SHP77 treated with DMSO at 0.1 percent for 48 hours (cell line): ENCODE measurements at places on chromosomes 7 and 10.

DNA sequence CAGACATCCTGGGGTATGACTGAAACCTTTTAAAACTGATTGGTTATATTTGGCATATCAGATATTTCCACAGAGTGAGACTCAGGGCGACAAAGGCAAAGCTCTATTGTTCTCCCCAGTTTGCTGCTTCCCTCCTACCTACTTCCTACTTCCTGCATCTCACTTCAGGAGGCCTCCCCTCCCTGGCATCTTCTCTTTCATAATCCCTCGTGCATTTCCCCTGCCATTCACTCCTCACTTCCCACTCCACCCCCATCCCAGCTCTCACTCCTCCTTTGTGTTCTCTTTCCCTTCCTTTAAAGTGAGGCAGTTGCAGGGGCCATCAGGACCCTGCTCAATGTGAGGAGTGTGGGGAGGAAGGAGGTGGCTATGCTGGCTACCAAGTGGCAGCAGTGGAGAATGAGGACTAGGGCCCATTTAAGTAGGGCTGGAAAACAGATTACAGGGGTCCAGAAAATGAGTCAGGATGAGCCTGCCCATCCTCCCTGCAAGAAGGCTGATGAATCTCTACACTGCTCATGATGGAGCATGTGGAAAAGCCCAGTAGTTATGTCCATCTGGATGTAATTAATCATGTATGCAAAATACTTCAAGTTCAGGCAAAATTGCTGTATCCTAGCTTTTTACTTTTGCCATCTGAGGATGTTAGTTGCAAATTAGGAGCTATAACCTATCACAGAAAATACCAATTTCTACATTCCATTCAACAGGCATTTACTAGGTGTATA, 311.8 kb upstream of the IMMP2L start:
- no peak for DNase-seq

GRCh38 chr7:46253520-46253919, 332.4 kb upstream of the IGFBP3 start:
- no peak for DNase-seq

DNA sequence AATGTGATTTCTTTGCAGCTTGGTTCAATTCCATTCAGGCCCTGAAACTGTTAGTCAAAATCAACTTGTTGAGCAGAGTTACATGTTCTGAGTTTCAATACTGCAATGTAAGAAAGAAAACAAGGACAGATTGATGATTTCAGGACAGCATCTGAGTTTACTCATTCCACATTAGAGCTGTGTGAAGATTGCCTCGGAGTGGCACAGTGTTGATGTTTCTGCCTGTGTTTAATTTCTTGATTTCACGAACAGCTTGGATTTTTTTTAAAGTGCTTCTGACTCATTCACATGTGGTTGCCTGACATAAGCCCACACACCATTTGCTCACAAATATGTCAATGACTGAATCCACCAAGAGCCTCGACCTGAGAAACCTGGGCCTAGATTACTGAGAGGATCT, 101.2 kb upstream of the PARD3 start:
- no peak for DNase-seq

DNA sequence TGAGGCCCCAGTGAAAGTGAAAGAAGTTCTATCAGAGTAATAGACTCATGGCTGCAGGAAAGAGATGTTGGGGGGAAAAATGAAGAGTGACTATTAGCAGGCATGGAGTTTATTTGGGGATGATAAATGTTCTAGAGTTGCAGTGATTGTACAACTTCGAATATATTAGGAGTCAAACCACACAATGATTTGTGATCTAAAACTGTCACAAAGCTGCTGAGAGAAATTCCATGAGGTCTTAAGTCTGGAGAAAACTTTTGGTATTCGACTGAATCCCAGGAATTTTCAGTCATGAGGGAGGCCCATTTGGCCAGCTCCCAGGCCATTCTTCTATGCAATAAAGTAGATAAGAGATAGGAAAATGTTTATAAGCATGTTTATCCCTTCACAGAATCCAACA, 55.9 kb upstream of the UNC5B start:
- no peak for DNase-seq

GRCh38 chr10:9097206-9097990, 1042.9 kb downstream of the GATA3 start:
- no peak for DNase-seq

GRCh38 chr7:74707238-74707637, 49.7 kb downstream of the GTF2I start:
- no peak for DNase-seq

- DNase-seq: no peak
Measured at GRCh38 chr10:5274795-5275194, 78.2 kb downstream of the AKR1C4 start.

DNA sequence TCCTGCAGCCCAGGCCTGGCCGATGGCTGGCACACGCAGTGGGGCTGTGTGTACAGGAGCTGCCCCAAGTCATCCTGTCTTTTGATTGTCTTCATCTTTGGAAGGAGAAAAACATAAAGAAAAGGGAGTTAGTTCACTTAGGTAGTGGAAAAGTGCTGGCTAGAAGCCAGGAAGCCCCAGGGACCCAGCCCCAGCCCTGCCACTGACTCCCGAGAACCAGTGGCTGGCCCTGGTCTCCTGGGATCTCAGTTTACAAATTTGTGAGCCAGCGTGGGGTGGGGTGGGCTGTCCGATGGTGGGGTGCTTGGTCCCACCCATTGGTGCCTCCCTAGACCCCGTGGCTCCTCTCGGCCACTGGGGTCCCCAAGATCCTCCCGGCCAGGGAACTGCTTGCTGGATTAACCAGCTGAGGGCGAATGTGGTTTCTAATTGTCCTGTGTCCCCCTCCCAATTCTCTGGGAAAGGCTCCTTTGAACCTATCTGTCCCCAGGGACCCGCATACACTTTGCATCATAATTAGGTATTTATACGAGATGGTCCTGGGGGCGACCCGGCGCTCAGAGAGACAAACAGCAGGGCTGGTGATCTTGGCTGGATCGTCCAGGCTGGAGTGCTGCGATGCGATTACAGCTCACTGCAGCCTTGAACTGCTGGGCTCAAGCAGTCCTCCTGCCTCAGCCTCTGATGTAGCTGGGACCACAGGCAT, 16.3 kb upstream of the CHST12 start:
- DNase-seq: no peak

GRCh38 chr7:142337054-142338001, 79.5 kb upstream of the PRSS58 start:
- no peak for DNase-seq
